ENCODE measurements at places on chromosomes 1 and 21. TPM values are rescaled to one million over a fixed set of nuclear protein-coding genes. Genes with fewer than 3 reads are reported as not detected.

MEX3A gene
- total RNA-seq, result 1.9 TPM

COL6A2 gene
- 812 TPM for total RNA-seq

TMEM61 gene
- total RNA-seq, result not detected

CD164L2 gene
- not detected for total RNA-seq

RIIAD1 gene
- not detected for total RNA-seq
